ENCODE measurements at places on chromosomes 4 and X.

DNA sequence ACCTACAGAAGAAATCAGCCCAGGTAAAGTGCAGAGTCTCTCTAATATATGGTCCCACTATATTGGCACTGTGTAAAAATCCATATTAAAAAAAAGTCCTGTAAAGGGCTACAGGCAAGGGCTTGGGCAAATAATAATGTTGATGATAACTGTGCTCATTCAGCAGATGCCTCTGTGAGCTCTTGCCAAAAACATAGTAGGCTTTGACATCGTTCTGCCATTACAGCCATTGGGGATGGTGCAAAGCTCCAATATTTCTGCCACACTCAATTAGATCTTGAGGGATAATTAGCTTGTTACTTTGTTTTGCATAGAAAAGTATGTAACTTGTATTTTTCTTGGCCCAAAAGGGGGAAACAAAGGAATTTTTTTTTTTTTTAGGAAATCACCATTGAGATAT lies 645.5 kb upstream of the FAM241A start:
- no peak for DNase-seq

GRCh38 chr4:127538016-127538415 lies 94.7 kb upstream of the INTU start:
- no peak for DNase-seq

GRCh38 chr4:144562019-144562705 lies 83.8 kb upstream of the HHIP start:
- no peak for DNase-seq

GRCh38 chrX:4240541-4241194 lies 527.2 kb upstream of the PRKX start:
- no peak for DNase-seq

- DNase-seq: no peak
Observed at GRCh38 chr4:52157641-52158316, 106.7 kb downstream of the SPATA18 start.

DNA sequence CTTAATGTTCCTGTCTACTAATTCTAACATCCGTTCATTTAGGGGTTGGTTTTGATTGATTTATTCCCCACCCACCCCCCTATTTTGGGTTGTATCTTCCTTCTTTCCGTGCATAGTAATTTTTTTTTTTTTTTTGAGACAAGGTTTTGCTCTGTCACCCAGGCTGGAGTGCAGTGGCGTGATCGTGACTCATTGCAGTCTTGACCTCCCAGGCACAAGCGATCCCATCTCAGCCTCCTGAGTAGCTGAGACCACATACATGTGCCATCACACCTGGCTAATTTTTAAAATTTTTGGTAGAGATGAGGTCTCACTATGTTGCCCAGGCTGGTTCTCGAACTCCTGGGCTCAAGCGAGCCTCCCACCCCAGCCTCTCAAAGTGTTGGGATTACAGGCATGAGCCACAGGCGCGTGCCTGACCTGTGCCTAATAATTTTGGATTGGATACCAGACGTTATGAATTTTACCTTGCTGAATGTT lies 79.9 kb downstream of the ZFX start:
- no peak for DNase-seq

DNA sequence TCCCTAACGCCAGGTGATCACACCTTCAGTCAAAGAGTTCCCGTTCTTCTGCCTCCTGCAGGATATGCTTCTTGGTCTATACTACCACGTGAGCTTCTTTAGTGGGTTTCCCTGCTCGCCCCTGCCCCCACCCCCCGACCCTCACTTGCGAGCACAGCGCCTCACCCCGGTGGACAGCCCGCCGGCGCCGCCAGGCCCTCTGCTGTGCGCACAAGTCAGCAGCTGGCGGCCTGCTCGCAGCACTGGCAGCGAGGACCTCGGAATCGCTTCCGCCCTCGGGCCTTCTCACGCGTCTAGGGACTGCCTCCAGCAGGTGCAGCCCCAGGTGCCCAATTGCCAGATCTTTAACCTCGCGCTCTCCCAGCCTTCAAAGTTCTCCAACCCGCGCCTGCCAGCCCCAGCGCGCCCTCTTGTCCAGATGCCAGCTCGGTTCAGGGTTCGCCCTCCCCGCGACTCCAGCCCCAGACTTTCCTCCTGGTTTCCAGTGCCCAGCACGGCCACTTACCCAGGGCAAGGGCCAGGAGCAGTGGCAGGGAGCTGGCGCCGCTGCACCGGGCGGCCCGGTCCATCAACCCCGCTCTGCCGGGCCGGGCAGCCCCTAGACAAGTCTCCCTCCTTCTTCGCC lies 454 bp downstream of the BTC start:
- peak; percentile 68 for DNase-seq

DNA sequence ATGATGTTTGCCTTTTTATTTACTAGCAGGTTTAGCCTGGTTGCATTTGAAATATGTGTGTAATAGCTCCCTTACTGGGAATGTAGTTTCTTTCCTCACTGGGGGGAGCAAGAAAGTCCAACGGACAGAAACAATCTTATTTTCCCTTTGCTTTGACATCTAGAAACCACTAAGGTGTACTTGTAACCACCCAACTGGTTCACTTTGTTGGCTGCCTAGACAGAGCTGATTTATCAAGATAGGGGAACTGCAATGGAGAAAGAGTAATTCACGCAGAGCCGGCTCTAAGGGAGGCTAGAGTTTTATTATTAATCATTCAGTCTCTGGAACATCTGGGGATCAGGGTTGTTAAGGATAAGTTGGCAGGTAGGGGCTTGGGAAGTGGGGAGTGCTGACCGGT lies 30.3 kb downstream of the XG start:
- DNase-seq: no peak

- DNase-seq: no peak
Observed at GRCh38 chr4:65241257-65241997, 428.9 kb downstream of the EPHA5 start.

- DNase-seq: no peak
Observed at GRCh38 chr4:56840559-56840958, 19.1 kb upstream of the SPINK2 start.

GRCh38 chr4:83250687-83251446 lies 33.7 kb downstream of the COQ2 start:
- DNase-seq: no peak

DNA sequence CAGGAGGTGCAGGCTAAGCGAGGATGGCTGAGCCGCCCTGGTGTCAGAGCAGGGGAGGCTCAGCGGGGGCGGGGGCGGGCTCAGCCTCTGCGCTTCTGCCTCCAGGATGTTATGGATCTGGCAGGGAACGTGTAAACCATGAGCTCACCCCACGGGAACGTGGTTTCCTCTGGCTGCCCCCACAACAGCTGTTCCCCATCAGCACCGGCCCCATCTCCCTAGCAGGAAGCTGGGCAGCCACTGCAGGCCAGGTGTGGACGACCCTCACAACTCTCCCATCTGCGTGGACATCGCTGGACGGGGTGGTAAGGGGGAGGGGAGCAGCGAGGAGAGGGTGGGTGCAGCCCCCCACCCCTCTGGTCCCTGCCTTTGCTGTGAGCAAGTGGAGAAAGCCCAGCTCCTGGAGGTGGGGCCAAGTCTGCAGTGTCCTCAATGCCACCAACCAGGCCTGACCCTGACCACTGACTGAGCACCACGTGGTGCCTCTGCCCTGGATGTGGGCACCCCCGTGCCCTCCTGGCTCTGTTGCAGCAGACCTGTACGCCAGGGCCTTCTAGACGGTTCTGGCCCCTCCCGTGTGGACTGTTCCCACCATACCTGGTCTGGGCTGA lies 28.1 kb upstream of the SPON2 start:
- DNase-seq: peak; percentile 55

DNA sequence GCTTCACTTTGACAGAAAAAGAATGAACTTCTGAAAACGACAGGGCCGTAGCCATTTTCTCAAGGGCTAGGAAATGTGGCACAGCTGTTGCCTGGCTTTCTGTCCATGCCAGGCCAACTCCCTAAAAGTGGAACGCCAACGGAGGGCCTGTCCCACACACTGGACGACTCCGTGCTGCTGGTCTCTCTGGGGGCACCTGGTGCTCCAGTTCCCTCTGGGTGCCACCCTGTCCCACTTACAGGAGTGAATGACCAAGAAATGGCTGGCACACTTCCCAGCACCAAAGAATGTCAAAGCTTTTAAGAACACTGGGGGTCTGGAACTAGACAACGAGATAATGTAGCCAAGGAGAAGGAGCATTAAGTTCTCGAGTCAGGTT lies 40.9 kb downstream of the GATB start:
- peak; percentile 20 for DNase-seq

DNA sequence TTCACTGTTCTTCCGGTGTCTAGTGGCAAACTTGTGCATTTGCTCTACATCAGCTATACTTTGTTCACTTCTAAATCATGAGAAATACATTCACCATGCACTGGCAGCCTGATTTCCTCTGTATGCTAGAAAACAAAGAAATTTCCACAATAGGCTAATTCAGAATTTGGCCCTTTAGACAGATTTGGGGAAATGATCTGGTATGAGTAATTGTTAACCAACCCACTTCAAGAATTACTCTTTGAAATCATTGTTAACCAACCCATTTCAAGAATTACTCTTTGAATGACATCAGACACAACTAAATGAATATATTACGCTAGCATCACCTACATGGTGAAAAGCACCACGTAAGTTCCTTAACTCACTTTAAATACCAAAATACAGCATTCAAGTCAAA lies 14.6 kb downstream of the APBB2 start:
- no peak for DNase-seq

DNA sequence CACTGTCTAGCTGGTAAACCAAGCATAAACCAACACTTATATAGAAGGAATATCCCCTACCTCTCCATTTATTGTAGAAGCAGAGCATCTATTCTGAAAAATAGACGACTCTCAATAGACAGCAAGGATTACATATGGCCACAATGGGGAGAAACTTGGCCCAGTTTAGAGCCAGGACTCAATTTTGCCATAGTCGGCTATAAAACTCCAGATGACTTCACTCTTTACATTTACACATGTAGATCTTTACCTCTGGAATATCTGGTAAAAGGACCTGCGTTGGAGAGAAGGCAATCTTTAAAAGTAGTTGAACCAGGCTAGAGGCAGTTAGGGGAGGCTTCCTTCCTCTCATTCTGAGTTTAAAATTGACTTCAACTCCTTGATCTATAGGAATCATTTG lies 77.3 kb downstream of the HMGB2 start:
- no peak for DNase-seq

- DNase-seq: peak; percentile 31
Observed at GRCh38 chrX:27815209-27815608, 7.4 kb downstream of the MAGEB10 start.

GRCh38 chr4:121034017-121034416 lies 38.3 kb downstream of the NDNF start:
- DNase-seq: peak; percentile 75

GRCh38 chrX:143674926-143675325 lies 39.0 kb upstream of the SLITRK4 start:
- no peak for DNase-seq

- peak; percentile 94 for DNase-seq
Observed at GRCh38 chr4:73704314-73705055, 35.9 kb upstream of the CXCL8 start.

DNA sequence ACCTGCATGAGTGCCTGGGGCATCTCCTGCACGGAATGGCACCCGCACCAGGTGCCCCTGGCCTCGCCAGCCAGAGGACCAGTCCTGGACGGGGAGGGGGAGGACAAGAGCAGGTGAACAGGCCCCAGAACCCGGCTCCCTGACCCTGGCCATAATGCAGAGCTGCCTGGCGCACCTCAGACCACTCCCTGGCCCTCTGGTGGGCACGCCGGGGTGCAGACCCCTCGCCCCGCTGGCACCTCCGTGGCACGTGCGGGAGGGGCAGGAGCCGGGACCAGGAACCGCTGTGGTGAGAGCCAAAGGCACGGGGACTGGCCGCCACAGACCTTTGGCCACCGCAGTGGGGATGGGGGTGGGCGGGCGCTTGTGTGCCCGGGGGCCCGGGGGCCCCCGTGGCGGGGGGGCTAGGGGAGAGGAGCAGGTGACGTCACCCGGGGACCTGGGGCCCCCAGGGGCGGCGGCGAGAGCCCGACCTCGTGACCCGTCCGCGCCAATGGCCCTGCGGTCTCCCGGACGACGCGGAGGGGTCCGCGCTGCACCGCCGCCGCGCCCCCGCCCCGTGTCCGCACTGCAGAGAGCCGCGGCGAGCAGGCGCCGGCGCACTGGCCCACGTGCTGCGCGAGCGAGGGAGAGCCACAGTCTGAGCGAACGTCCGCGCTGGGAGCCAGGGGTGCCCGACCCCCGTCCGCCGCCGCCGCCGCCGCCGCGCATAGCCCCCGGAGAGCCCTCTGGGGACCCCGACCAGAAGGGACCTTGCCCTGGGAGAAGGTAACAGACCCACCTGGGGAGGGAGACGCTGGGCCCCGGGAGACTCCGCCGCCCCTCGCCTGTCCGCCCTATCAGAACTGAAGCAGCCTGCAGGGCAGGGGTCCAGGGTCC lies at the start of gene PNMA3:
Gene PNMA3 (plus strand): TSS at position 600 of the 879 bp plus-strand sequence. CDS start 586 bp downstream, outside the sequence.
- DNase-seq: peak; percentile 22

DNA sequence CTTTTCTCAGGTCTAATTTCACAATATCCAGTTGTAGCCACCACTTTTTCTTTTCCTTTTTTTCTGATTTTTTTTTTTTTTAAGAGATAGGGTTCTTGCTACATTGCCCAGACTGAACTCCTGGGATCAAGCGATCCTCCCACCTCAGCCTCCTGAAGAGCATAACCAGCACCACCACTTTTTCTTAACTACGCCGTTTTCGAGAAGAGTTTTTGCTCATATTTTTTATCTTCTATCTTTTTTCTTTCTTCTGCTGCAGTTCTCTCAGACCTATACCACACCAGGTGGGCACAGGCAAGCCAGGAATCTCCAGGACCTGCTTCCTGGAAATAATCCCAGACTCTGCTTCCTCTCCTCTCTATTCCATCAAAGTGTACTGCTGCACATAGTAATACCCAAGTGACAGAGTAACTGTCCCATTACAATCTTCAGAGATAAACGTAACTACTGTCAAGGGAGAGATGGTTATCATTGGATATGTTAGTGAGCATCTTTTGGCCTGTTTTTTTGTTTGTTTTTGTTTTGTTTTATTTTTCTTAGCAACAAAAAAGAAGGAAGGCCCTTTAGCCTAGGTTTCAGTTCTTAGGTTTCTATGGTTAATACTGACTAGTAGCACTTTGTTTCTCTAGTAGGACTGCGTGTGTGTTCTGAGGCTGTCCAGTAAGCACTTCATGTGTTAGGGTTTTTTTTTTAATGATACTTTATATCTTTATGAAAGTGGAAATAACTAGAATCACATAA lies 59.2 kb upstream of the TXK start:
- no peak for DNase-seq

GRCh38 chr4:37130465-37130864 lies 114.1 kb upstream of the NWD2 start:
- DNase-seq: no peak

DNA sequence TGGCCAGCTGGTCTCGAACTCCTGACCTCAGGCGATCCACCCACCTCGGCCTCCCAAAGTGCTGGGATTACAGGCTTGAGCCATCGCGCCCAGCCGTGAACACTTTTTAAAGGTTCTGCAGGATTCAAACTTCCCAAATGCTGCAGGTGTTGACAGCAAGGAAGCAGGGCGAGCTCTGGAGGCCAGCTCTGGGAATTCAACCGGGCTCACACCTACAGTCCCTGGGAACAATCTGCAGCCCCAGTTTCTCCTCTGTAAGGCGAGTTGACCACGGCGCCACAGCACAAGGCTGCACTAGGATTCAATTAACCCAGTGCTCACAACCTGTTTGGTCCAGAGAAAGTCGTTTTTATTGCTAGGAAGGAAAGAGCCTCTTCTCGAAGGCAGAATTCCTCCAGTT lies 1.6 kb downstream of the MTNR1A start:
- no peak for DNase-seq
